HT-29 (cell line): ENCODE measurements at places on chromosomes 5 and 9.

- DNase-seq, result no peak
Measured at GRCh38 chr9:114002271-114002985, 75.7 kb downstream of the AMBP start.

DNA sequence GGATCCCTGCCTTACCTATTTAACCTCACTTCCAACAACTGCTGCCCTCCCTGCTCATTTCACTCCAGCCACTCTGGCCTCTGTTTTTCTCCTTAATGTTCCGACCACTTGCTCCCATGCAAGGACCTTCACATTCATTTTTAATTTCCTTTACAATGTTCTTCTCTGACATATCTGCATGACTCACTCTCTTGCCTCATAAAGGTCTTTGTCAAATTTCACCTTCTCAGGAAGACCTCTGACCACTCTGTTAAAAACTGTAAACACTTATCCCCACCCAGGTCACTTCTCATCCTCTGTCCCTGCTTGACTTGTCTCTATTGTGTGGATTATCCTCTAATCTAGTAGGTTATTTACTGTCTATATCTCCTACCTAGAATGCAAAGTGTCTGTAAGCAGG, 751.2 kb downstream of the BRINP1 start:
- DNase-seq, result no peak

GRCh38 chr9:99374793-99375192, 152.7 kb downstream of the SEC61B start:
- DNase-seq, result no peak

DNA sequence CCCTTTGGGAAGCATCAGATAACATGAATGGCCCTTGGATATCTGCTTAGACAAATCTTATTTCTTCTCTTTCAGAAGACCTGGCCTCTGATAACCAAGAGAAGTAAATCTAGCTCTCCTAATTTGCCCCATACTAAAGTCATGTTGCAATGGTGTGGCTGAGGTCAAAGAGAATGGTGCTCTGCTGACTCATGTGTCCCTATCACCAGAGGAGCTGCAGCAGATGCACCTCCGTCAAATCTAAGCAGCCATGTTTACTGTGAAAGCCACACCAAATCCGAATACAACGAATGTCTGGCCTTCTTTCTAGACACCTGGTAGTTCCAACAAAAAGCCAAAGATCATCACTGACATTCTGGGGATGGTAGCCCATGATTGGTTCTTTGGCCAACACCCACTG, 23.2 kb downstream of the RETREG1 start:
- DNase-seq, result no peak

GRCh38 chr9:13942695-13943094, 371.2 kb downstream of the NFIB start:
- no peak for DNase-seq

DNA sequence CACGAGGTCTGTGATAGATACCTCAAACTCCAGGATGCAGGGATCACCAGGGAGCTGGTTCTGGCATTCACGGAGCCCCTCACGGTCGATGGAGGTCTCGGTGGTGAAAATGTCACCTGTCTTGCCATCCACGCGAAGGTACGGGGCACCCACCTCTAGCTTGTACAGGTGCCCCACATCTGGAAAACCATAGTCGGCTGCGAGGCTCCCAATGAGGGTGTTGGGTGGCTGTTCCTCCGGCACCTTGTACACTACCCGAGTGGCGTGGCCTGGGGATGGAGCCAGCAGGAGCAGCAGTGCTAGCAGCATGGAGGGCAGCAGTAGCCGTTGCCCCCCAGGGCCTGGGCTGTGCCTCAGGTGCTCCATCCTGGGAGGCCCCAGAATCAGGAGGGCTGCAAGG, 9.2 kb downstream of the PCDH1 start:
- no peak for DNase-seq

DNA sequence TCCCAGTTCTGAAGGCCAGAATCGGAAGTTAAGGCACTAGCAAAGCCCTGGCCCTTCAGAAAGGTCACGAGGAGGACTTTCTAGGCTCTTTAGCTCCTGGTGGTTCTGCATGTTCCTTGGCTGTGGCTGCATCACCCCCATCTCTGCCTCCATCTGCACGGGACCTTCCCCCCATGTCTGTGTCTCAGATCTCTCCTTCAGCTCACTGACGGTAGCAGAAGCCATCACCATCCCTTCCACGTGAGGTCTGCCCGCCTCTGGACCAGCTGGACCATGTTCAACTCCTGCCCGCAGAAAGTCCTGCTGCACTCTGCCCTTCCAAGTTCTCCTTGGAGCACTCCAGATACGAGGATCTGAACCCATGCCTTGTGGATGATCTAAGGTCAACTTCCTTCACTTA, 242.9 kb upstream of the IRX1 start:
- no peak for DNase-seq

GRCh38 chr5:122674385-122674784, 100.5 kb upstream of the SNX2 start:
- DNase-seq, result no peak

GRCh38 chr9:7785813-7786212, 13.8 kb downstream of the DMAC1 start:
- no peak for DNase-seq

GRCh38 chr5:14157493-14157782, 14.3 kb downstream of the TRIO start:
- DNase-seq, result no peak

DNA sequence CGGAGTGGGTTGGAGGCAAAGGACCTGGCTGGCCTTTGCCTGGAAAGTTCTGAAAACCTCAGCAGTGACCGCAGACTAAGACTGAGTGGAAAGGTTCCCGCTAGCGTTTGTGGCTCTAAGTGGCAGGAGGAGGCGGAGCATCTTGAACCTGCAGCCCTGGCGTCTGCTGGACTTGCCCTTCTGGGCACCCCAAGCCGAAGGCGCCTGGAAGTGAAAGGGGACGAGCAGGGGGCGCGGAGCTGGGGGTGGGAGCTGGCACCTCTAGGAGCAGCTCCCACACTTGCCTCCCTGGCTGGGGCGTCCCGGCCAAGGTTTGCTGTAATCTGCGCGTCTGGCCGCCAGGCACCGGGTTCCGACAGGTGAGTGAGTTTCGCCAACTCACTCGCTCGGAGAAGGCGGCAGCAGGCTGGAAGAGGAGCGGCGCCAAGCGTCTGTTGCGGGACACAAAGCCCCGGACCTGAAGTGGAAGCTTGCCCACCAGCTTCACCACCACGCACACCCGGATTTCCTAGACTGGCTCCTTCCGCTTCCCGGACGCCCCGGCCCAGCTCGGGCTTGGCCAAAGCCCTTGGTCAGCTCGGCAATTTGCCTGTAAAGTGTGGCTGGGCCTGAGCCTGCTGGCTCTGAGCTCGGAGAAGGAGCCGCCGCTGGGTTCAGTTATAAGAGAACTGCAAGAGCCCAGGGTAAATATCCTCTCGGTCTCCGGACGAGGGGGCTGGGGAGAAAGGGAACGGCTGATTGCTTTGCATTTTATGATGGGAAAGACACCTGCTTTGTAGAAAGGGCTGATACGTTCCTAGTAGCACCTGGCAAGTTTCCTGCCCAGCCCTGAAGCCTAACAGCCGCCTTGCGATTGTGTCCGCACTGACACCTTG, at the start of gene GNA14:
GNA14 (minus strand) TSS at position 89 of the 875 bp plus-strand sequence. CDS start 529 bp downstream, outside the sequence.
- DNase-seq, result peak; percentile 85

DNA sequence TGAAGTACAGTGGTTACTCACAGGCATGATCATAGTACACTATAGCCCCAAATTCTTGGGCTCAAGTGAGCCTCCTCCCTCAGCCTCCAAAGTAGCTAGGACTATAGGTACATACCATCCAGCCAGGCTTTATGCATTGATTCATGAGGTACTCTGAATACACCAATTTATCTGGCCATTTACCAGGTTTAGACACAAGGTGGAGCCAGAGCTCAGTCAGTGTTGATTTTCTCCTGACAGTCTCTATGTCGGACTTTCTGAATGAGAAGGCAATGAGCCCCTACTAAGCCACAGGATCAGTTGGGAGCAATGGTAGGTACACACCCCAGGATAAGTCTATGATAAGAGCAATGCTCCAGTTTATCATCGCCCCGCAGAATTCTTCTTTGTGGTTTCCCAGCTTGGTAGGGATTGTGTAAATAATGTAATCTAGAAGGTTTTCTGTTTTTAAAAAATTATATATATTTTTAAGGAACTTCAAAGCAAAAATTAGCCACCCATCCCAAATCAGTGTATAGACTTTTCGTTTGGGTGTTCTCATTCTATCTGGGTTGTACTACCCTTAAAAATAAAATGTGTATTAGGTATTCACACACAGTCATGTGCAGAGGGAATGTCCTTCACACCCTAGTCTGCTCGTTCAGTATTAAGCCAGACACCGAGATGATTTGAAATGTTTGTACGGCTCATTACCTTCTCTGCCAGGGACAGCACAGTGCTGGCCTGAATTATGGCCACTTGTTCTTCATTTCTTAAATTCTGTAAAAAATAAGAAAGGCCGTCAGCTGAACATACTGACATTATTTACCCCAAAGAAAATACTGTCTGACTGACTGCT, 118.4 kb upstream of the DPYSL3 start:
- DNase-seq, result peak; percentile 94

DNA sequence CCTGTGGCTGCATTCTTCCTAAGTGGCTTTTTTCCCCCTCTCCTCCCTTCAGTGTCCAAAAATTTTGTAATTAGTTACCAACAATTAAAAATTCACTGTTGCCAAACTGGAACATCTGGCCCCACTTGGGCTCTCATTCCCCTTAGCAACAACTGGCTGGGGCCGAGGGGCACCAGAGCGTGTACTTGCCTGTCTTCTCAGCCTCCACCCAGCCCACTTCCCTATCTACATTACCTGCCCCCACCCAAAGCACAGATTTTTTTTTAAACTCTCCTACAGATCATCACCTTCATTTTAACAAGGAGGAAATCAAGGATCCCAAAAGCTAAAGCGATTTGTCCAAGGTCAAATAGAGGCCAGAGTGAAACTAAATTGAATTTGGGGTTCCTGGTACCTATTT, 278.8 kb downstream of the EBF1 start:
- no peak for DNase-seq

DNA sequence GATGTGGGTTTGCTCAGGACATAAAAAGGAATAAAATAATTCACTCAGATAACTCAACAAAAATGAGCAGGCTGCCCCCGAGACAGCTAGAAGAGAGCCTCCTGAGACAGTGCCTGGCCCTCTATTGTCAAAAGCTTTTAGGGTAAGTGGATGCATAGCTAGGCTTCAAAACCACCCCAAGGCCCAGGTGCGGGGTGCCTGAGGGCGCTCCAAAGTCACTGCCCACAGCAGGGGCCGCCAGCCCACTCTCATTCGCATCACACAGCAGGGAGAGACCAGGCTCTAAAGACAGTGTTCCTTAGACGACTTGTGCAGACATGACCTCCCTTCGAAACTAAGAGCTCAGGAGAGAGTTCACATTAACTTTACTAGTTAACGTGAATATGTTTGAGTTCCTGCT, 271.5 kb downstream of the FSTL4 start:
- DNase-seq, result no peak

- DNase-seq, result no peak
Measured at GRCh38 chr5:150794927-150795326, 16.4 kb downstream of the SMIM3 start.

DNA sequence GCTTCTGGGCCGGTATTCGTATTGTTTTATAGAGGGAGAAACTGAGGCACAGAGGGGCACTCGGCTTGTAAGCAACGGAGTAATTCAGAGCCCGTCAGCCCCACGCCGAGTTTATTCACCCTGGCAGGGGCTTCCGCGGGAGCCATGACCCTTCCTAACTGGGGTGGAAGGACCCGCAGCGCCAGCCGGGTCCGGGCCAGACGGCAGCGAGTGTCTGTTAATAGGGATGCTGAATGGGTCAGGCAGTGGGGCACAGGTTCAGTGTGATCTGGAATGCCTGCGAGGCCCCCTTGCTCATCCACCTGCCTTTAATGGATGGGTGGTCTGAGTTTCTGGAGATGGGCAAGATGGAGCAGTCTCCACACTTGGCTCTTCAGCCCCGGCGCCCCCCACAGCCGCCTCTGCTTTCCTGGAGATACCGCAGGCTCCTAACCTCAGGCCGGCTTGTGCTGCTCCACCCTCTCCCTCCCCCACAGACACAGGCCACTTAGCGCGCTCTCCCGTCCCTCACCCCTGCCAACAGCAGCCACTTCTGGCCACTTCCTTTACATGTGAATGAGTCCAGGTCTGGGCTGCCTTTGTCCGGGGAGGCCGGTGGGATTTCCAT, 147.1 kb downstream of the ERCC6L2 start:
- no peak for DNase-seq

- no peak for DNase-seq
Measured at GRCh38 chr5:167905919-167906853, 385.3 kb upstream of the WWC1 start.
